ENCODE measurements at places on chromosomes 6 and 20. TPM values are rescaled to one million over a fixed set of nuclear protein-coding genes. Genes with fewer than 3 reads are reported as not detected.
A peak's percentile ranks its signal among the peaks of the same experiment; 100 is the strongest.

DNA sequence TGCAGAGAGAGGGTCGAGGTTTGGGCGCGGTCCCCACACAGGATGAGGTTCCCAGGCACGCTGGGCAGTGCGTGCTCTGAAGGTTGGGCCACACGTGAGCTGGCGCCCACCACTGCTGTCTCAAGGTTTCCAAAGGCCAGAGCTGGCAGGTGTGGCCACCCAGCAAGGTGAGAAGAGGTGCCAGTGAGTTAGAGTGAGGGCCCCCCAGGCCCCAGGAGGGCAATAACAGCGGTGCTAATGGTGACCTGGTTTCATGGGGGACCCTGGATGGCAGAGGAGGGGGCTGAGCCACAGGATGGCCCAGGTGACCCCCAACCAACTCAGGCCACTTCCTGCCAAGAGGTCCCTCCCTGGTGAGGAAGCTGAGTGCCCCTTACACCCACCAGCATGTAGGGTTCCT, 185.0 kb downstream of the TAF4 start:
- H3K4me1 ChIP-seq: no peaks in the 10 kb centered on the region
- no peaks in the 10 kb centered on the region for H3K36me3 ChIP-seq
- H3K4me3 ChIP-seq: no peak overlapping the region

DNA sequence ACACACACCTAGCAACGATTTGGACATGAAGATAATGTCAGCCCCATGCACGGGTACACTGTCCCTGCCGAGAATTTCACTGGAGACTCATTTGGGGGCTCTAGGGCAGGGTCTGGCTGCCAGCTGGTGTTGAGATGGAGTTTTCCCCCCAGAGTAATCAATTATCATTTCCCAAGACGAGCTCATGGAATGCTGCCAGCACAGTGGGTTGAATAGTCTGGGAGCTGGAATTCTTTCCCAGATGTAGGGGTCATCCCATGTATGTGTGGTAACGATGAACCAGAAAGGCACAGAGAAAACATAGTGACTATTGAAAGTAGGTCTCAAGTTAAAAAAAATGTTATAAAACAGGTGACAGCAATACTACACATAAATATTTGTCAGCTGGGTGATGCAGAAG, 579.9 kb downstream of the MAFB start:
- no peak overlapping the region for H3K4me3 ChIP-seq
- H3K27me3 ChIP-seq: no peaks in the 10 kb centered on the region
- H3K27ac ChIP-seq: no peak overlapping the region
- no peaks in the 10 kb centered on the region for H3K36me3 ChIP-seq
- no peak for DNase-seq

GRCh38 chr6:25476126-25476525, 175.9 kb upstream of the SCGN start:
- no peaks in the 10 kb centered on the region for H3K27me3 ChIP-seq

KHDC1 gene
- 12.9 TPM for total RNA-seq

RNF39 gene
- total RNA-seq: not detected

- DNase-seq: no peak
- H3K27ac ChIP-seq: no peak overlapping the region
- peaks cover 12% of the 10 kb centered on the region for H3K4me1 ChIP-seq
- no peaks in the 10 kb centered on the region for H3K36me3 ChIP-seq
- no peaks in the 10 kb centered on the region for H3K27me3 ChIP-seq
Measured at GRCh38 chr6:129865013-129865412, 3.9 kb upstream of the TMEM244 start.

SYCP2 gene
- total RNA-seq: 2.3 TPM

DNA sequence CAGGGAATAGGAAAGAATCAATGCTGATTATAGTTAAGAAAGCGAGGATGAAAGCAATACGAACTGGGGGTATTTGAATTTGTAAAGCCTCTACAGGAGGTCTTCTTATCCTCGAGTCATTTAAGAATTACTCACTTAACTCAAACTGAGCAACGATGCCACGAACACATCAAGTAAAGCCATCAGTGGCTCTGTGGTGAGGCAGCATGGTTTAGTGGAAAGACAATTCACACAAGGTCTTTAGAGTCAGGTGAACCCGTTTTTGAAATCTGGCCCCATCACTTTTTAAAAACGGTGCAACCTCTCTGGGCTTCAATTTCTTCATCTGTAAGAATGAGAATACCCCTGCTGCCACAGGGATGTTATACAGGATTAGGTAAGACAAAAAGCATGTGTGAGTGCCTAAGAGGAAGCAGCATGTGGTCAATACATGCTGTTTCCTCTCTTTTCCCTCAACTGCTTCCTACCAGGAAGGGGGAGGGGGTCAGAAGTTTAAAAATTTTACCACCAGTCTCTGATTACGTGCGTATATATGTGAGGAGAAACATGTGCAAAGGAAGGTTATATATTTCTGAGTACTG, 162.0 kb downstream of the BTBD9 start:
- no peaks in the 10 kb centered on the region for H3K27me3 ChIP-seq
- H3K27ac ChIP-seq: no peak overlapping the region
- H3K36me3 ChIP-seq: no peaks in the 10 kb centered on the region
- no peak overlapping the region for H3K4me3 ChIP-seq

DNA sequence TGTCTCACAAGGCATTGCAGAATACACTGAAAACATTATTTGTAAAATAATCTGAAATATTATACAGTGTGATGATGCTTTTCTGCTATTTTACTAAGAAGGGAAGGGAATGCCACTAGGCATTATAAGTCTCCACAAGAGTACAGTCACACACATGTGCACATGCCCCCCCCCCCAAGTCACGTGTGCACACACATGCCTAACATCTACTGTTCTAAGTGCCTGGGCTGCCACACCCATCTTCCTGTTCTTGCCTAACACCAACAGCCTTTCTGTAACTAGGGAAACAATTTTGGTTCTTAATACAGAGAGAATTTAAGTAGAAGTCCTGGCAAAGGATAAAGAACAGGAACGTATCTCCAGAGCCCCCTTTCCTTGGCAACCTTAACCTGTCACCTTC, 58.2 kb upstream of the BCLAF1 start:
- no peaks in the 10 kb centered on the region for H3K36me3 ChIP-seq
- no peaks in the 10 kb centered on the region for H3K4me1 ChIP-seq
- H3K27me3 ChIP-seq: no peaks in the 10 kb centered on the region
- no peak overlapping the region for H3K4me3 ChIP-seq
- no peak for DNase-seq

THBS2 gene
- total RNA-seq: 1.3 TPM

GRCh38 chr20:60095456-60095855, 137.2 kb downstream of the CDH26 start:
- no peak overlapping the region for H3K4me3 ChIP-seq
- H3K4me1 ChIP-seq: no peaks in the 10 kb centered on the region
- no peak for DNase-seq
- no peak overlapping the region for H3K27ac ChIP-seq
- peaks cover 4% of the 10 kb centered on the region for H3K36me3 ChIP-seq

DNA sequence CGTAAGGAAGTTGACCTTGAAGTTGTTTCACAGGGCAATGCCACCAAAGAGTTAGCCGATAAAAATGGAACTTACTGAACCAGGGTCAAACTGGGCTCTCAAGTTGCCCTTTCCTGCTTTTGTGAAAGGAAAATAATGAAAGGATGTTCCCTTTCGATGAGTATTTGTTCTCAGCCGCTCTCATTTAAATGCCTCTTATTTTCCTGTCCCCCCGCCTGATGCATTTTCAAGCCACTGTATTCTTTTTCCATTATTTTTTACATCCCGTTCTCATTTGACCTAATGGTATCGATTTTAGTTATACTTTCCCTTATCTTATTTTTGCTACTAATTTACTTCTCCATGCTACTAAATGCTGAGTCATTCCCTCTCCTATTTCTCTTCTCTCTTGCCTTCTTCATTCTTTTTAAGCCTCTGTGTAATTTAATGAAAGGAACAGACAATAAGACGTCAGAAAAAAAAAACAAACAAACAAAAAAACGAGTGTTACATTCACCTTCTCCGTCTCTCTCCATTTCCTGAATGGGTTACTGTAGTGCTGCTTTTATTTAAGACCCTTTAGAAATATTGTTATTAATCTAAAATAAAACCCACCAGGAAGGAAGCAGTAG, 655 bp upstream of the NDUFAF4 start:
- no peak for DNase-seq
- H3K4me1 ChIP-seq: peaks cover 24% of the 10 kb centered on the region
- H3K36me3 ChIP-seq: peaks cover 6% of the 10 kb centered on the region
- H3K27ac ChIP-seq: peak overlapping the region; percentile 91
- peak overlapping the region; percentile 89 for H3K4me3 ChIP-seq

RIPOR3 gene
- 0.44 TPM for total RNA-seq

CCN2 gene
- total RNA-seq: 24.2 TPM

DNA sequence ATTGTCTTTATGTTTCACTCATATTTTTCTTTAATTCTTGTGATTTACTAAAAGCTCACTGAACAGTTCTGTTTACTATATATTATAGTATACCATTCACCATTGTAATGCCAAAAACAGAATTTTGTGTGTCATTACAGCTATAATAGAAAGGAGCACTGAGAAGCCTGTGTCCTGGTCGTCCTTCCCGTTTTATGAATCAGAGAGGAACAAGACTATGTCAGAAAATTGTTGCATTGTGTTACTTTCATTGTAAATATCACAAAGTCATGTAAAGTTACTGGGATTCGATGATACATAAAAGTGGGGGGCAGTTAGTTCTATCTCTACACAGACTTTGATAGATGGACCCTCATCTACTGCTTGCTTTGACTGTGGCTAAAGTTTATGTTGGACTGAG, 145.1 kb downstream of the QKI start:
- H3K4me3 ChIP-seq: no peak overlapping the region
- H3K36me3 ChIP-seq: peaks cover 36% of the 10 kb centered on the region
- no peaks in the 10 kb centered on the region for H3K27me3 ChIP-seq
- H3K27ac ChIP-seq: no peak overlapping the region

STK35 gene
- 36.0 TPM for total RNA-seq
